PC-9 (cell line): ENCODE measurements at places on chromosomes 12 and 14. TPM values are rescaled to one million over a fixed set of nuclear protein-coding genes. Genes with fewer than 3 reads are reported as not detected.
A peak's percentile ranks its signal among the peaks of the same experiment; 100 is the strongest.

DNA sequence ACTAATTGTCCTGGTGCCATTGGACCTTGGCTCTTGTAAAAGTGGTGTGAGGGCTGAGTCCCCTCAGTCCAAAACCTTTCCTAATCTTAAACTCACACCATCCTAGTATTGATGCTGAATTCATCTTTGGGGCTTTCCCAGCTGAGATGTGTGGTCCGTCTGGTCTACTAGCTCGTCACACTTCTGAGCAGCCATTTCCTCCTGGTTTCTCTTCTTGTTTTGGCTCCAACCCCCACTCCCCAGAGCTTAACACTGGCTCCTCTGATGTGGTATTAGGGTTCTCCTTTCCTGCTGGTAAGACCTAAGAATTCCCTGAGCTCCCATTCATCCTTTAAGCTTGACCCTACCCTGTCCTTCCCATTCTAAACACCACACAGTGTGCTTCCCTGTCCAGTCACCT, 900.6 kb downstream of the VRK1 start:
- no peaks in the 10 kb centered on the region for H3K36me3 ChIP-seq
- H3K4me1 ChIP-seq, result no peaks in the 10 kb centered on the region
- no peak overlapping the region for H3K4me3 ChIP-seq
- H3K27me3 ChIP-seq, result no peaks in the 10 kb centered on the region

PWP1 gene
- 41.4 and 44.1 TPM in 2 replicates for total RNA-seq

DNA sequence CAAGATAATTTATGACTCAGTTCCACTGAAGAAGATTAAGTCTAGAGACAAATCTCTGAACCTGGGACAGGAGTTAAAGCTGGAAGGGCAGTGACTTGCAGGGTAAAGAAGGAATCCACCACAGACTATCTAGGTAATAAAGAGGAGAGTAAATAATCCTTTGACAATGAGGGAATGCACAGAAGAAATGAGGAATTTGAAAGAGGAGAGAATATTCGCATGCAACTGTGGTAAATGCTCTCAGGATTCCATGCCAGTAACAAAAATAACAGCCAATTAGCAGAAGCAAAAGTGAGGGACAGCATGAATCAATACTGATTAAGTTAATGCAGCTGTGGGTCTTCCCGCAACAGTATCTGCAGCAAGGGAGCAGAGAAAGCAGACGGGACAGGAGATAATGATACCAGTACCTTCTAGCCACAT, 77.0 kb downstream of the KITLG start:
- H3K36me3 ChIP-seq, result no peaks in the 10 kb centered on the region
- no peaks in the 10 kb centered on the region for H3K4me1 ChIP-seq
- H3K27me3 ChIP-seq, result no peaks in the 10 kb centered on the region
- no peak for DNase-seq

- no peaks in the 10 kb centered on the region for H3K36me3 ChIP-seq
- DNase-seq, result peak; percentile 23
- no peaks in the 10 kb centered on the region for H3K27me3 ChIP-seq
- no peak overlapping the region for H3K4me3 ChIP-seq
Observed at GRCh38 chr12:79059557-79059956, 195.0 kb downstream of the SYT1 start.

DNA sequence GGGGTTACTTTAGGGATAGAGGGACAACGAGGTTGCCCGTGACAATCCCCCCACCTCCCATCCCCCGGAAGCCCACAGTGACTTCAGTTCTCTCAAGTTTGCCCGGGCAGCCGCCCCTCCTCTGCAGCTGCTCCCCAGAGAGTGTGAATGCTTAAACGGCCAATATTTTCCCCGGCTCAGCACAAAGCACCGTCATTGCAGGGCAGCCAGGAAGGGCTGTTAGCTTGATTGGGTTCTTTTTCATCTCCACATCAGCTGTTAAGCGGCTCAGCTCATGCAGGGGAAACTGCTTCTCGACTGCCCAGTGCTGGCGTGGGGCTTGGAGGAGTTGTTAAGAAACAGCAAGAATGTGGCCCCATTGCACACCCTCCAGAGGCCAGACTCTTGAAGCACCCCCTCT, 120.5 kb upstream of the NCOR2 start:
- no peak overlapping the region for H3K4me3 ChIP-seq
- no peak overlapping the region for H3K27ac ChIP-seq
- H3K4me1 ChIP-seq, result peaks cover 34% of the 10 kb centered on the region
- no peaks in the 10 kb centered on the region for H3K27me3 ChIP-seq
- DNase-seq, result no peak

- peak overlapping the region; percentile 73 for H3K27ac ChIP-seq
- no peak for DNase-seq
- peaks cover 40% of the 10 kb centered on the region for H3K4me1 ChIP-seq
- H3K4me3 ChIP-seq, result peak overlapping the region; percentile 15; the same call in 1 of the 2 replicates
Observed at GRCh38 chr12:79415321-79415720, 275.4 kb downstream of the PAWR start.

DNA sequence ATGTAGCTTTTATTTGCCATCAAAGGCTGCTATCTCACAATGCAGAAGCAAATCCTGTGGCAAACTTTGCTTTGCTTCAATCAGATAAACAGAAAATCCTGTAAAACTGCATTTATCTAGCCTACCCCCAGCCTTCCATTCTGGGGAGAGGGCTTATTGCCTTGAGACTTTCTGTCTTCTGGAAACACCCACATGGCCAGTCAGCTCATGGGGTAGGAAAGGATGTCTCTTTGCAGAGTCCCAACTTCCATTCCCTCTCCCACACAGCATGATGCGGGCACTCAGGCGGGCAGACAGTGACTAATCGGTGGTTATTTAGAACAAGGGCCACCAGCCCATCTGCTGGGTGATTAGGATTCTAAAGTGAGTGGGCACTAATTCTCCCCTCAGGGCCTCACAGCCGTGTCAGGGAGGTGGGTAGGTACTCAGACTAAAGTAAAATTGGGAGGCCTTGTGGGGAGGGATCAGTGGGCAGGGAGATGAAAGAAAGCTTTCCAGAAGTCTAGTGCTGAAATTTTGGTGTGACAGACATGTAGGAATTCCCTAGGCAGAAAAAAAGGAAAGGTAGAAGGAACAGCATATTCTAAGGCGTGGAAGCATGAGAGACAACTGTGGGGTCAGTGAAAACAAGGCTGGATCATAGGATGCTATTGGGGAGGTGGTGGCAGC, 720.5 kb downstream of the VRK1 start:
- no peaks in the 10 kb centered on the region for H3K36me3 ChIP-seq
- H3K4me3 ChIP-seq, result no peak overlapping the region
- no peaks in the 10 kb centered on the region for H3K4me1 ChIP-seq
- no peak overlapping the region for H3K27ac ChIP-seq

- no peak for DNase-seq
- no peaks in the 10 kb centered on the region for H3K36me3 ChIP-seq
- no peak overlapping the region for H3K27ac ChIP-seq
- H3K4me1 ChIP-seq, result peaks cover 16% of the 10 kb centered on the region
- no peaks in the 10 kb centered on the region for H3K27me3 ChIP-seq
- H3K4me3 ChIP-seq, result no peak overlapping the region
Observed at GRCh38 chr12:25875661-25876060, 82.8 kb upstream of the RASSF8 start.

DNA sequence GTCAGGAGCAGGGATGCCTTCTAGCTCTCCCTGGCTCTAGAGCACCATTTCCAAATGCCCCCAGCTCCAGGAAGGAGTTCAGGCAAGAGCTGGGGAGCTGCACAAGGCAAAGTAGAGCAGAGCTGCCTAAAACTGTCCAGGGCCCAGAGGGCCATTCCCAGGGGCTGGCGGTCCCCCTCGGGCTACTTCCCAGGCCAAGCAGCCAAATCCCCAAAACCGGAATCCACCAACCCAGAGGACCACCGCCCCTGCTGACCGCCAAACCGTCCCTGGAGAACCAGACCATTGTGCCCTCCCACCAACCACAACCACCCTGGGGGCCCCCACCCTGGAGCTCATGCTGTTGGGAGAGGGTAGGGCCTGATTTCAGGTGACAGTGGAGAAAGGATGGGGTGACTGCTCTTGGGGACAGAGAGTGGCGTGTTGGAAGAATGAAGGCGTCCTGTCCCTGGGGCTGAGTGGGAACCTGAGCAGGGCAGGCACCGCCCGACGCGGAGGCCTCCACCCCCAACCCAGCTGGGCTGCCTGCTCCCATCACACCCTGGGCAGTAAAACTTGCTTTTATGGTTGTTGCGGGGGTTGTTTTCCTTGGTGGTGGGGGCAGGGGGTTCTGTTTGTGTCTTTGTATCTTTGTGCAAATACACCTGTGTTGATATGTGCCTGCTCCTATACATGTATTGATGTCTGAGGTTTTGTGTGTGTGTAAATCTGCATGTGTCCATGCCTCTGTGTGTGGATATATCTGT, 24.0 kb upstream of the KRT78 start:
- H3K27ac ChIP-seq, result peak overlapping the region; percentile 100
- no peak overlapping the region; the same call in 1 of the 2 replicates for H3K4me3 ChIP-seq
- H3K36me3 ChIP-seq, result no peaks in the 10 kb centered on the region
- H3K4me1 ChIP-seq, result peaks cover 51% of the 10 kb centered on the region
- no peaks in the 10 kb centered on the region for H3K27me3 ChIP-seq
- no peak for DNase-seq

GRCh38 chr14:52599974-52600373, 47.3 kb downstream of the GPR137C start:
- no peak overlapping the region for H3K4me3 ChIP-seq
- H3K36me3 ChIP-seq, result no peaks in the 10 kb centered on the region
- DNase-seq, result no peak
- no peaks in the 10 kb centered on the region for H3K27me3 ChIP-seq

GRCh38 chr12:93008044-93008778, 79.1 kb upstream of the EEA1 start:
- H3K4me3 ChIP-seq, result no peak overlapping the region
- no peaks in the 10 kb centered on the region for H3K36me3 ChIP-seq
- no peak for DNase-seq
- no peaks in the 10 kb centered on the region for H3K27me3 ChIP-seq
- H3K27ac ChIP-seq, result no peak overlapping the region

DNA sequence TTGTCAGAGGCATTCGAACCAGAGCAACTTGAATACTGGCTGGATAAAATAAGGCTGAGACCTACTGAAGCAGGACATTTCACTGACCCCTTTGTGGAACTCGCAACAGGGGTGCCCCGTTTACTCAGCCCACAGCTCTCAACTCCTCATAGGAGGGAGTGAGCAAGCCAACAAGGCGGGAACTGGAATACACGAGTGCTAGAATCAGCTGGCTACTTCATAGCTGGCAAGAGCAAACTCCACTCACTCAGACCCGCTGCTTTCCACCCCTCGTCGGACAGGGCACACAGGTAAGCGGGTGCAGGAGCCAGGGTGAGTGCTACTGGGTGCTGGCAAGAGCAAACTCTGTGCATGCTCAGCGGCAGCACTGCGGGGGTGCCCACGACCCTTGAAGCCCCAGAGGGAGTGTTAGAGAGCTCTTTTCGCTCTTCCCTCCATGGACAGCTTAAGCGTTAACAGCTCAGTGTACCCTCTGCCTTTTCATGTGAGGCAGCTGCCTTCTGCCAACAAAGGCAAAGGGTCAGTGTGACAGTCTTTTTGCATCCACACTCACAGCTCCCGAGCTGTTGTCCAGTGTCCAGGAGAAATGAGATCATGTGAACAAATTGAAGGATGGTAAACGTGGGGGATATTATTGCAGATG, 15.7 kb downstream of the CAPZA3 start:
- H3K27me3 ChIP-seq, result no peaks in the 10 kb centered on the region
- 0 out of 2 replicates have a peak, but pooled peaks cover 12% of the 10 kb centered on the region for H3K4me1 ChIP-seq
- DNase-seq, result no peak
- H3K36me3 ChIP-seq, result no peaks in the 10 kb centered on the region

- DNase-seq, result no peak
- no peak overlapping the region for H3K27ac ChIP-seq
- no peaks in the 10 kb centered on the region for H3K36me3 ChIP-seq
- H3K4me1 ChIP-seq, result no peaks in the 10 kb centered on the region
- no peak overlapping the region for H3K4me3 ChIP-seq
Observed at GRCh38 chr12:114163771-114164170, 197.6 kb upstream of the RBM19 start.

- peaks cover 10% of the 10 kb centered on the region; the same call in 1 of the 2 replicates for H3K36me3 ChIP-seq
- peak overlapping the region; percentile 34; the same call in 1 of the 2 replicates for H3K4me3 ChIP-seq
- DNase-seq, result peak; percentile 66
- peak overlapping the region; percentile 96 for H3K27ac ChIP-seq
- peaks cover 64% of the 10 kb centered on the region for H3K4me1 ChIP-seq
Observed at GRCh38 chr12:124391340-124392261, 96.7 kb downstream of the RFLNA start.

TMPRSS12 gene
- not detected in 2 replicates for total RNA-seq

GRCh38 chr12:108833757-108834472, 23.5 kb downstream of the SSH1 start:
- H3K27me3 ChIP-seq, result no peaks in the 10 kb centered on the region
- H3K36me3 ChIP-seq, result peaks cover 32% of the 10 kb centered on the region
- H3K4me3 ChIP-seq, result peak overlapping the region; percentile 11; the same call in 1 of the 2 replicates
- peaks cover 49% of the 10 kb centered on the region for H3K4me1 ChIP-seq

- no peak for DNase-seq
- no peaks in the 10 kb centered on the region for H3K36me3 ChIP-seq
- H3K27ac ChIP-seq, result no peak overlapping the region
- no peaks in the 10 kb centered on the region for H3K4me1 ChIP-seq
Observed at GRCh38 chr12:90854136-90854689, 100.8 kb downstream of the CCER1 start.

FGF6 gene
- total RNA-seq, result not detected in 2 replicates

DNA sequence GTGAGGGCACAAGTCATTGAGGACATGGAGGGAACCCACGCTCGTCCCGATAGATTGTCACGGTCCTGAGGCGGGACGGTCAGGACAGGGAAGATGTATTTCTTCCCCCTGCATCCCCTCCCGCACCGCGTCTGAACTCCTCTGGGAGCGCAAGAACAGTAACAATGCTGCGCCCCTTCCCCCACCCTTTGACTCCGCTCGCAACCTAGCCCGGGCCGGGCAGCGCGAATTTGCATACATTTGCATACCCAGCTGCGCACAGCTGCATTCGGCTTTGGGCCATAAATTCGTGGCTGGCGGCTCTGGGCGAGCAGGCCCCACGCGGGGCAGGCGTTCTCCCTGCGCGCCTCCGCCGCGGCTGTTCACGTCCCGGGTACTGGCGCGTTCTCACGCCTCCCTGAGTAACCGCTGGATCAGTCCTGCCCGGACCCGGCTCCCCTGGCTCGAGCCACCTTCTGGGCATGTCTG, 29.0 kb upstream of the SMUG1 start:
- H3K4me1 ChIP-seq, result peaks cover 5% of the 10 kb centered on the region
- no peaks in the 10 kb centered on the region for H3K27me3 ChIP-seq
- no peaks in the 10 kb centered on the region for H3K36me3 ChIP-seq
